ENCODE measurements at places on chromosomes 13 and 19.

- DNase-seq, result no peak
Observed at GRCh38 chr19:17840019-17840418, 7.8 kb downstream of the JAK3 start.

- DNase-seq, result no peak
Observed at GRCh38 chr13:99496184-99497142, 4.8 kb upstream of the TM9SF2 start.

- no peak for DNase-seq
Observed at GRCh38 chr13:107466326-107467099, 748.8 kb downstream of the LIG4 start.

DNA sequence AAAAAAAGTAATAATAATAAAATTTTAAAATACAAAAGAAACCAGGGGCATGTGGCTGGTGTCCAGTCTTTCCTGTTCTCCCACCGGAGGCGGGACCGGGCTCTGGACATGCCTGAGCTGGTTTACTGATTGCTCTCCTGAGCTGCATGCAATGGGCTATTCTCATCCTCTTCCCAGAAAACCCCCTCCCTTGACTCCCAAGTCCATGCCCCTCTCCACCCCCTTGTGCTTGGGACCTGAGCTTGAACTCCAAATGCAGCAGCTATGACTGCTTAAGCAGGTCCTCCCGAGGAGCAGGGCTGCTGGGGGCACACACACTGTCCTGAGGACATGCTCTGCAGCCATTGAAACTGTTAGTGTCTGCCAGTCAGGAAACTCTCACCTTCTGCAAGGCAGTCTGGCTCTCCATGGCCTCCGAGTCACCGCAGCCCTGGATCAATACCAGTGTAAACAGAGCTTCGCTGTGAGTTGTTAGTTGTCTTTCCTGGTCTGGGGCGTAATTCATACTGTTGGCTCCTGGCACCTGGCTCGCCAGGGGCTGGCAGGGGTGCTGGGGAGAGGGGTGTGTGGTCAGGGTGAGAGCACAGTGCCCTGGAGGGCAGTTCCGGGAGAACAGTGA, 41.6 kb upstream of the CHST8 start:
- peak; percentile 86 for DNase-seq

GRCh38 chr19:3782903-3783302, 3.3 kb downstream of the MATK start:
- no peak for DNase-seq

GRCh38 chr19:10961073-10961860, 437 bp downstream of the SMARCA4 start:
- no peak for DNase-seq

All from SHP77 (cell line).